ENCODE measurements at places on chromosomes 4 and X. TPM values are rescaled to one million over a fixed set of nuclear protein-coding genes. Genes with fewer than 3 reads are reported as not detected.

Gene OTUD6A
- total RNA-seq = not detected

Gene TBC1D1
- 251 TPM for total RNA-seq

Gene CENPE
- total RNA-seq = 14.4 TPM

Gene ADGRG4
- not detected for total RNA-seq
